Cortex of kidney (tissue), 1 donor: ENCODE measurements at places on chromosomes 16 and 17.

GRCh38 chr16:21989133-21989532, 11.8 kb downstream of the PDZD9 start:
- DNase-seq: no peak

- DNase-seq: no peak
These were observed 45.8 kb downstream of the LCMT1 start for GRCh38 chr16:25157271-25157875.

- DNase-seq: no peak
These were observed at the start of gene SAMD14 for GRCh38 chr17:50129728-50130558. TSS of gene SAMD14 (minus strand) at chr17:50130160. CDS start at chr17:50124959, 5,201 bp downstream.

- no peak for DNase-seq
These were observed 78.9 kb downstream of the MPRIP start for GRCh38 chr17:17121162-17121561.

DNA sequence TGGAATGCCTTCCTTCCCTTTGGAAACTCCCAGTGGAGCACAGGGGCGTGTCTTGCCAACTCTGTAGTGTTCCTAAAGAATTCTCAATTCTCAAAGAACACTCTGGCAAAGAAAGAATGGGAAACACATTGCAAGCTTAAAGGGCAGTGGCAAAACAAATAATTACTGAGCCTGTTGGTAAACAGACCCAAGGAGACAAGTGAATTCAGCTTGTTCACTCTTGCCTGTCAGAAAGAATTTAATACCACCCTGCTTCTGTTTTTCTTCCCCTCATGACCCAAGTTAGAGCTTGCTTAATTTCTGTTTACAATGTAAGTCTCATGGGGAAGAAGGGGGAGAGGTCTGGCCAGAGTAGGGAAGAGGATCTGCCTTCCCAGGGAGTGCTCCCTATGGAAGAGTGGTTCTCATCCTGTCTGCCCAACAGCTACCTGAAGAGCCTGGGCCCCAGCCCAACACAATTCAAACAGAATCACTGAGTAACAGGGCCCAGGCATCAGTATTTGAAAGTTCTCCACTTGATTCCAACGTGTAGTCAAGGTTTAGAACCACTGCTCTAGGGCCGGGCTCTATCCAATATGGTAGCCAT, 386.0 kb downstream of the SLC39A11 start:
- no peak for DNase-seq

DNA sequence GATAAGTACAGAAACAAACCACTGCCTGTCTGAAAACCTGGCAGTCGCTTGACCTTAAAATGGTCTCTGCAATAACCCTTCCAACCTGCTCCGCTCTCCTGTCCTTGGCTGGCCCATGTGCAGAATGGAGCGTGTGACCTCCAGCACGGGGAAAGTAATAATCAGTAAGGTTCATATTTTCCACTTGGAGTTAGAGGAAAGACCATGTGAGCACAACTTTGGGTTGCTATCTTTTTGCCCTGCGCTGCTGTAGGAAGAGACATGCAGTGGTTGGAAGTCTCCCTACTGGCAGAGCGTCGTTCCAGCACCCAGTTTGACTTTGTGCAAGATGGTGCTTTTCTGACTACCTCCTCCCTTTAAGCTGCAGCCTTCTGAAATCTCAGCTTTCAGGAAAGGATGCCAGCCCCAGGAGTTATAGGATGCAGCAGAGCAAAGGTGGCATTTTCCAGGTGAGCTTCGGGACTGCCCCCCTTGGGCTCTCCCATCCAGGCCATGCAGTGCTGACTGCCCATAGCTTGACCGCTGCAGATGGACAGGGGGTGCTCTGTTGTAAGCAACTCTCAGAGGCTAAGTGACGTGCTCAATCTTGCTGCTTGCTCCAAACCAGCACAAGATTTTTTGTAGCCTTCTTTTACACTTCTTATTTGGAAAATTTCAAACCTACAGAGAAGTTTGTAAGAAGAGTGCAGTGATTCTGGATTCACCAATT, 110.7 kb upstream of the NOL11 start:
- DNase-seq: no peak

DNA sequence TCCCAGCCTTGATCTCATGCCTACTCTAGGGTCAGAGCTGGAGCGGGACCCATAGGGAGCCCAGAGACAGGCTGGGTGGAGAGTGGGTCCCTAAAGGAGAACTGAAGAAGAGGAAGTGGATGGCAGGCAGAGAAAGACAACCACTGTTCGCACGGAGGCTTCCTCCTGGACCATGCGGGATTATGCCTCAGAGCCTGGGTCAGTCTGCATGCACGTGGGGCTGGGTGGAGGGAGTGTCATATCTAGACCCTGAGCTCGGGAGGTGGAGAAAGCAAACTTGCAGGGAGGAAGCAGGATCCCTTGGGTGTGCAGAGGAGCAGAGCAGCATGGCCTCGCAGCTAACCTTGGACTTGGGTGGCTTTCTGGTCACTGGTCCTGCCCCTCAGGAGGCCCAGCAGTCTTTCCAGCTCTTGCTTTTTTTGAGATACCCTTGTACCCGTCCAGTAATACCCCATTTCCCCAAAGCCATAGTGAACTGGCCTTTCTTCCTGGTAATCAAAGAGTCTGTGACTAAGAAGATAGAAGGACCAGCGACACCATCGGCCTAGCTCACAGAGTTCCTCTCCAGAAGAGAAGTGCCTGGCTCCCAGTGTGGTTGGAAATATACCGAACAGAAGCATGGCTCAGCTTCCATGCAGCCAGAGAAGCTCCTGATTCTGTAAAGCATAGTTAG, 344.2 kb downstream of the CPPED1 start:
- DNase-seq: no peak

GRCh38 chr16:50632927-50633800, 47.9 kb downstream of the SNX20 start:
- DNase-seq: no peak

- DNase-seq: no peak
These were observed 17.4 kb upstream of the RAB11FIP4 start for GRCh38 chr17:31374094-31374447.

DNA sequence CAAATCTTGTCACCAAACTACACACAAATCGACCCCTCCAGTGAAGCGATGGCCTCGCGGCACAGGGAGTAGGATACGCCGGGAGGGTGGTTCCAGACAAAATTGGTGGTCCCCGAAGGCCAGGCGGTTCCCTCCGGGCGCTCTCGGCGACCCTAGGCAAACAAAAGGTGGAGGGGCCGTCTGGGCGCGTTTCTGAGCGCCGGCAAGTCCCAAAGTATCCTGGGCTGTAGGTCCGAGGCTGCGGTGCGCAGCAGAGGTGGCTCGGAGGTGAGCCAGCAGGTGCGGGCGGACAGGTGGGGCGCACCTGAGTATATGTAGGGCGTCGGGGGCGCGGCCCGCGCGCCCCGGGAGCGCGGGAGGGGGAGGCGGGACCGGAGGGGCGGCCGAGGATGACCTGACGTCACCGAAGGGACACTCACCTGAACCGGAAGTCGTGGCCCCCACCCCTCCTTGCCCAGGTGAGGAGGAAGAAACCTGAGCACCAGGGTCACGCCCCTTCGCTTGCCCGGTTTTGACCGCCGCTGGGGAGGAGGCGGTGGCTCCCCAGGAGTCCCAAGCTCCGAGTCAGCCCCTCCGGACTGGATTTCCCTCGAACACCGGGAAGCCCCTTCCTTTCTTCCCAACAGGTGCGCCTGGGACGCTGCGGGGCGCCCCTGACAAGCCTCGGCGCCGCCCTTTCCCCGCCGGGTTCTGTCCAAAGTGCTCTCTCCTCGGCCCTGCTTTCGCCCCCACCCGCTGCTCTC, at the start of gene CLDN7:
Gene CLDN7 (minus strand): TSS at position 287 of the 743 bp plus-strand sequence. CDS start 435 bp downstream, outside the sequence.
- DNase-seq: no peak

- DNase-seq: no peak
These were observed 57.0 kb downstream of the ABR start for GRCh38 chr17:1122533-1123392.

DNA sequence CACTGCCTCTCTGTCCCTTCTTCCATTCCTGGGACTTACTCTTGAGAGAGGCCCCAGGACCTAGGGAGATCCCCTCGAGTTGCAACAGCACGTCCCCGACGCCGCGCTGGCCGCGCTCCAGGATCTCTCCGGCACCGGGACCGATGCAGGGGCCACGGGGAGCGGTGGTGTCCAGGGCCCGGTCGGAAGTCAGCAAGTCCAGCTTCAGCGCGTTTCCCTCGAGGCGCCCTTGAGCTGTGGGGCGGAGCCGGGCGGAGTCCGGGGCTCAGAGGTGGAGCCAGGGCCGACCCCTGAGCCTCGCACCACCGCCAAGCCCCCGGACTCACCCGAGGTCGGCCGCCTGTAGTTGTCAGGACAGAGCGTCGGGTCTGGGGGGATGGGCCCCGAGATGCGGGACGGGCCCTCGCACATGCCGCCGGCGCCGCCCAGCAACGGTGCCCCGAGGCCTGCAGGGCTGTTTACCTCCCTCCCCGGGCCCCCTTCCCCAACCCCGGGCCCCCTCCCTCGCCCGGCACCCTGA, 458 bp downstream of the ENKD1 start:
- no peak for DNase-seq

- DNase-seq: no peak
These were observed 48.2 kb upstream of the STH start for GRCh38 chr17:45950888-45951287.

- DNase-seq: no peak
These were observed 12.8 kb upstream of the RANGRF start for GRCh38 chr17:8275421-8276290.

GRCh38 chr16:10521681-10522274, 58.6 kb downstream of the EMP2 start:
- no peak for DNase-seq

- DNase-seq: no peak
These were observed 298.8 kb downstream of the FOXL1 start for GRCh38 chr16:86877108-86877507.

- no peak for DNase-seq
These were observed 6.5 kb downstream of the KSR1 start for GRCh38 chr17:27462714-27463113.

DNA sequence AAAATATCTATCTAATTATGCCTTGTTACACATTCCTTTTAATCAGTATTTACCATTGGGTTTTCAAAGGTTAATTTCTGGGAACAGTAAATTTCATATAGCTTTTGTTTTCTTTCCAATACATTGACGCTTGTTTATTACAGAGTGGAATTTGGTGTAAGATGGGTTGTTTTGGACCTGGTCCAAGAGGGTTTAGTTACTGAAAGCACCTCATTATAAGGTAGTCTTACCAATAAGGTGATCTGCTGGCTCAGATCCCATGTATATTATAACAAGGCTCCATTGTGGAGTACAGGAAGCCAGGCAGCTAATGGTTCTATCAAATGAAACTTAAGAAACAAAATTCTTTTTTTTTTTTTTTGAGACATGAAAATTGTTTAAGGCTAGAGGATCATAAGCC, 87.3 kb upstream of the NACA2 start:
- DNase-seq: no peak

DNA sequence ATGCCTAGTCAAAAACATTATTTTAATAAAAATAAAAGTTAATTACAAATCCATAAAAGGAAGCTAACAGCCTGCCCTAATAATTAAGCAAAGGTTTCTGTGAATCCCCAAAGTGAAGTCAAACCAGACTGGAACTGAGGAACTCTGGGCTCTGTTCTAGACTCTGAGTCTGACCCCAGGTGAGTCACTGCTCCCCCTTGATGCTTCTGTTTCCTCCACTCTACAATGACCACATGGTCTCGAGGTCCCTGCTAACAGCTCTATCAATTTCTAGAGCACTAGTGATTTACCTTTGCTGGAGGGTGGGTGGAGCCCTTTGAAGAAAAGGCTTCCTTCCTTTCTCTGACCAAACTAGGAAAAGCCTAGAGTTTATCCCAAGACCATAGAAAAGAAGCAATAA, 32.4 kb downstream of the XPO6 start:
- no peak for DNase-seq

DNA sequence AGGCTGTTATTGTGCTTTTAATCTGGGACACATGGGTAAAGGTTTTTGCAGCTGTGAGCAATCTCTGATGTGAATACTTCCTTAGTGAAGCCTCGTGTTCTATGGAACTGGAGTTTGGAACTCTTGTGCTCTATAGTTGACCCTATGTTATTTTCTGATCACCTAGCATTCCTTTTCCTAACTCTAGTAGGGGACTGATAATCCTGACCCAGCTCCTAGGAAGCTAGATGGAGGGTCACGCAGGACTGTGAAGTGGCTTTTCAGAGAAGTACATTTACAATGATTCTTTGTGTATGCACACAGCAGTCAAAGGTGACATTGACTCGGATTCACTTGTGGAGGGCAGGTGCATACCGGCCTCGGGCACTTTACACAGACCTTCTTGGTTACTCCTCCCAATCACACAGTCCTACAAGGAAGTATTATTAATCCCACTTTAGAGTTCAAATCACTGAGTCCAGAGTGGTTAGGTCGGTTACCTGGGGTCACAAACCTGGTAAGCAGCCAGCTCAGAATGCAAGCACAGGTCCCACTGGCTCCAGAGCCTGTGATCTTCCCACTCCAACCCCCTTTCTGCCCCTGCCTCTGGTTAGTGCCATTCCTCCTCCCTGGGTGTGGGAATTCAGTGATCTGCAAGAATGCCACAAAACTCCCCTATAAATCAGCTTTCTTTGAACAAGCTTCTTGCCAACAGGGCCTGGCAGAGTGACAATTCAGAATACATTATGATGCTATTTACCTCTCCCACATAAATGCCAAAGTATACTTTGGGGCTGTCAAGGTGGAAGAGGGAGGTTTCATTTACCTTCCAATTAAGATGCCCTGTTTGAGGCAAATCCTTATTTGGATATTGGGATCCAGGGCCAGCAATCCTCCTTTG, 7.1 kb downstream of the CHD9NB start:
- DNase-seq: no peak

DNA sequence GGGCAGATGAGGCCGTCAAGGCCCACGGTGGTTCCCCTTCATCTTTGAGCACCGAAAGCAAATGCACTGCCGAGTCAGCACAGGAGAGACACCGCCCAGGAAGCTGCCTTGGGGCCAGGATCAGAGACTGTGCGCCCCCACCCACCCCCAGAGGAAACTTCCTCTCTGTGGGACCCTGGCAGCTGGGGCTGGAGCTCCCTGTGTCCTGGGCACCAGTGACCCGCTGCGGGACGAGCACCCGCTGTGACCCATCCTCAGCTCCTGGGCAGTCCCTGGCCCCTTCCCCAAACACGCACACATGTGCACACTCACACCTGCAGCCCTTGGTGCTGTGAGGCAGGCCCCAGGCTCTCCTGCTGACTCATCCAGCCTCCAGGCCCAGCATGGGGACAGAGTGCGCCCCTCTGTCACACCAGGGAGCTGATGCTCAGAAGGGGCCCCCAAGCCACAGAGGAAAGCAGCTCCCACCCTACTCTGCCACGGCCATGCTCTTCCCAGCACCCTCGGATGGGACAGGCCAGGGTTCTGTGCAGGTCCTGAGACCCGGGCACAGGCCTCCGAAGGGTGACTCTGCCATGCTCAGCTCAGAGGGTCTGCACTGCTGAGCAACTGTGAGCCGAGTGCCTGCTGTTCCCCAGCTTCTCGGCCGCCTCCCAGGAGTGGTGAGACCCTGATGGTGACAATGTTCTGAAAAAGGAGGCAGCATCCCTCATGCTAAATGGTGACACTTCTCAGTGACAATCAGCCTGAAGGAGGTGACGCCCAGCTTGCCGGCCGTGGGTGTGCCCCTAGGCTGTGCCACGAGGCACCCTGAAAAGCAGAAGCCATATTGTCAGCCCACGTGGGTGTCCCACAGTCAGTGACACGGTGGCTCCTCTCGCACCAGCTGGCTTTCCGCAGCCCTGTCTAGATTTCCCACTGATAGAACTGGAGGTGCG, 3.6 kb downstream of the PIEZO1 start:
- no peak for DNase-seq
